NCI-H526 treated with DMSO at 0.1 percent for 48 hours (cell line): ENCODE measurements at places on chromosomes 7 and 10.

GRCh38 chr7:128917122-128917521 is 6.6 kb upstream of the KCP start:
- no peak for DNase-seq

GRCh38 chr7:71404726-71405345 is 272.9 kb downstream of the GALNT17 start:
- no peak for DNase-seq

DNA sequence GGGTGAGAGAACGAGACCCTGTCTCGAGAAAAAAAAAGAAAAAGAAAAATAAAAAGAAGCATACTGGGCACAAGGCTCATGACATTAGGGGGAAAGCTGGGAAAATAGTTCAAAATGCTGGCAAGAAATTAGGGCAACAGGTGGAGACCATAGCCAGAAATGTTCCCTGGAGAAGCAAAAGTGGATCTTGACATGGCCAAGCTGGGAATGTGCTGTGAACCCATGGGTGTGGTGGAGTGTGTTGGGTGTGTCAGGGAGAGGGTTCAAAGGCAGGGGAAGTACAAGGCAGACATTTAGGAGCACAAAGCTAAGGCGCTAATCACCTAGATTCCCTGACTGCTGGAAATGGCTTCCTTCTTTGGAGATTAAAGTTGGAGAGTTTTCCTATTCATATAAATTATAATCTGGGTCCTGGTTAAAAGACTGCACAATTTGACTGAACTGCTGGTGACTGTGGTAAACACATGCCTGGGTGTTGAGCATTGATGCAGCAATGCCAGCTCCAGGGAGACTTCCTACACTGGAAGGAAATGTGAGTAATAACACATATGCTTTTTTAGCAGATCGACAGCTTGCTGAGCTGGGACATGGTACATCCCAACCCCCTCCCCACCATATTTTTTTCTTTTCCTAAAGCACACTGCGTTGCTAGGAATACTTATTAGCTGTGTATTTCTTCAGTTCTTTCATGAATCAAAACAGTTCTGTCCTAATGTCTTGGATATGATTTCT is 70.1 kb upstream of the ARHGAP21 start:
- no peak for DNase-seq

DNA sequence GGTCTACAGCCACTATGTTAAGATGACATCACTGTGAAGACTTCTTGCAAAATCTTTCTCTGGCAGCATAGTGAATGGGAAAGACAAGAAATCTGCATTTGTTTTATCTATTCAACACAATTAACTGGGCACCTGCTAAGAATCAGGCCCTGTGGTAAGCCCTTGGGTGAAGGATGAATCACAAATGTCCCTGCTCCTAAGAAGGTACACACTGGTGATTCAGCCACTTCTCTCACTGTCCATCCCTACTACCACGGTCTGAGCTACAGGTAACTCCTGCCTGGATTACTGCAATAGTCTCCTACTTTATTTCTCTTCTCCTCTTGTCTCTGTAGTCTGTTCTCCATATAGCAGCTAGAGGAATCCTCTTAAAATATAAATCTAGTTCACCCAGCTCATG is 116.1 kb downstream of the HIBADH start:
- DNase-seq: no peak

DNA sequence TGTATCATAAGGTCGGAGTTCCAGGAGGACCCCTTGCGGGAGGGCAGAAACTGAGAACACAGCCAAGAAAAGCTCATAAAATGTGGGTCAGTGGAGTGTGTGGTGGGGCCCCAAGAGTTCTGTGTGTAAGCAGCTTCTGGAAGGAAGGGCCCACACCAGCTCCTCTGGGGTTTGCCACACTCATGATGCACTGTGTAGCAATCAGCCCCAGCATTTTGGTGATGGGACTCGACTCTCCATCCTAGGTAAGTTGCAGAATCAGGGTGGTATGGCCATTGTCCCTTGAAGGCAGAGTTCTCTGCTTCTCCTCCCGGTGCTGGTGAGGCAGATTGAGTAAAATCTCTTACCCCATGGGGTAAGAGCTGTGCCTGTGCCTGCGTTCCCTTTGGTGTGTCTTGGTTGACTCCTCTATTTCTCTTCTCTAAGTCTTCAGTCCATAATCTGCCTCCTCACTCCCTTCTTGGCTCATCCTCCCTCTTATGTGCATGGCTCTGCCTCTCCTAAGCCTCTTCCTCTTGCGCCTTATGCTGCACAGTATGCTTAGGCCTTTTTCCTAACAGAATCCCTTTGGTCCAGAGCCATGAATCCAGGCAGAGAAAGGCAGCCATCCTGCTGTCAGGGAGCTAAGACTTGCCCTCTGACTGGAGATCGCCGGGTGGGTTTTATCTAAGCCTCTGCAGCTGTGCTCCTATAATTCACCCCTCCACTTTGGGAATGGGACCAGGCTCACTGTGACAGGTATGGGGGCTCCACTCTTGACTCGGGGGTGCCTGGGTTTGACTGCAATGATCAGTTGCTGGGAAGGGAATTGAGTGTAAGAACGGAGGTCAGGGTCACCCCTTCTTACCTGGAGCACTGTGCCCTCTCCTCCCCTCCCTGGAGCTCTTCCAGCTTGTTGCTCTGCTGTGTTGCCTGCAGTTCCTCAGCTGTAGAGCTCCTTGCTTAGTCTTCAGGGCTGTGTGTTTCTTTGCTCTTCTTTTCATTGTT is 17.8 kb downstream of the PRSS2 start:
- DNase-seq: no peak

DNA sequence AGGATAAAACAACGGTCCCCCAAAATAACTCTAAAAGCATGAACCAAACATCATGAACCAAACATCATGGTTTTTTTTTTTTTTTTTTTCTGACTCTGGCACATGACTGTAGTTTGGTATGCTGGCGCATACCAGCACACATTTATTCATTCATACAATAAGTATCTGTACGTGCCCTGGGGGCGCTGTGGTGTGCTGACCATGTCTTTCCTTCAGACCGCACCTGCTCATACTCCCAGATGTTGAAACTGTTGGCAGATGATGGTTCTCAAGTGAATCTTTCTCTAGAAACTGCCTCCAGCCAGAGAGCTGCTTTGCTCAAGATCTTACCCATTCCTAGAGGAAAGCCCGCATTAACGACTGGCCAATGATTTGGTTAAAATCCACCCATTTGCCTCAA is 114.7 kb upstream of the ANKRD30A start:
- no peak for DNase-seq

DNA sequence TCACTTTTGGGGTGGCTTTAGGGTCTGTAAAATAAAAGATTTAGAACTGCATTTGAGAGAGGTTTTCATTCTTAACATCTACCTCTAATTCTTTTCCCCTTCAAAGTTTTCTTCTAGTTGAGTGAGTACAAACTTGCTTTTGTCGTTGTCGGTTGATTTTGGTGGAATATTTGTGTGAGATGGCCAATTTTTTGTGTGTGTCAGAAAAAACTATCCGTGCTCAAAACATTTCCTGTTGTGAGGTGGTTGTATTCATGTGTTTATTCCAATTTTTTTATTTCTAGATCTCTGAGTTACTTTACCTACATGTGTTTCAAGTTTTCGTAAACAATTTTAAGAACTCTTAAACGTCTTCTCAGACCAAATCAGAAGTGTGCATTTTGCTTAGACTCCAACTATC is 1.6 kb downstream of the AHR start:
- DNase-seq: no peak

DNA sequence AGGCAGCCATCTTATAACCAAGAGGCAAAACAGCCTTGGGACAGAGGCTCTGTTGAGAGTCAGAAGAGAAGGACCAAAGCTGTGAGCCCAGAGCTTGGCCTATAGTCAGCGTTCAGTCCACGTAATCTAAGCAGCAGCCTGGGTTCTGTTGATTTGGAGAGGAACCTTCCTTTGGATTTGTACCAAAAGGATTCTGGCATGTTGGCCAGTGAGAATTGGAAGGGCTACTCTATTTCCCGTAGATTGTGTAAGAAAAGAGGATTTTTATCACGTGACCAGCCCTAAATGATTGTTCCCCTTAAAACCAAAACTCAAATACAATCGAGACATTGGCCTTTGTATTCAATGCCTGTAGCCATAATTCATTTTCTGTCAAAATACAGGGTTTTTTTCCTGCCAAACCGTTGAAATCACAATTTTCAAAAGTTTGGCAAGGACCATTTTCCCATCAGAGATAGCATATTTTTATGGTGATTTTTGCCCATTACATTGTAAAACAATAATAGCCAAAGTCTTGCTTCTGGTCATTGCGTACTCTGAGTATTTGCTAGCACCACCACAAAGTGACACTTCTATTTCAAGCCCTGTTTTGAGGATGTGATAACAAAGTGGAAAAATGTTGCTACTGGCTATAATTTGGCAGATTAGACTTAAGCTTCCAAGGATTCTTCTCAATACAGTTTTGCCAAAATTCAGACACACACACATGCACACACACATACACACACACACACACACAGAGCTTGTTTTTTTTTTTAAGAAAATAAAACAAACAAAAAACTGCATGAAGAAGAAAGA is 23.1 kb upstream of the BMPER start:
- DNase-seq: no peak

- no peak for DNase-seq
Measured at GRCh38 chr10:122362621-122363020, 11.9 kb upstream of the PLEKHA1 start.

DNA sequence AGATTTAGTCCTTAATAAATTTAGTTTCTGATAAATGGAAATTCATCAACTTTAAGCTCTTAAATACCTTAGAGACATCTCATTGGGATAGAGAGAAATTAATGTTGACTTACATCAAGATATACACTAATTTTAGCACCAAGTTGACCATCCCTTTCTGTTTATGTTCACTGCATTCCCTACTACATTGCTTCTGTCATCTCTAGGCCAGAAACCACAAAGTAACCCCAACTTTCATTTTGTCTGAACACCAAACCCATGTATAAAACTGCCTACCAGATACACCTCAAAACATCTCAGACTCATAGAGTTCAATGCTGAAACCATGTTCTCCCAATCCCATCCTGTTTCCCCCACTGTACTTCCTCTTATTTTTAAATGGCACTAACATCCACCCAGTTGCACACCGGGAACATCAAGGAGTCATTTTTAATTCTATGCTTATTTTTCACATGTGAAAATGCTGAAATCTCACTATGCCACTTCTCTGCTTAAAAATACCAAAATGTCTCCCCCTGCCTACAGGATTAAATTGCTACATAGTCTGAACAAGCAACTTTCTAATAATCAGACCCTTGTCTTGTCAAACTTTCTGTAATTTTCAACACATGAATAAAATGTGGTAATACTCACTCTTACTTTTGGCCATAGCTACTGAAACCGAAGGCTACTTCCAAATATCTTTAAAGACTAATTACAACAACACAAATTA is 201.6 kb downstream of the SEMA3D start:
- no peak for DNase-seq
